Myocyte (in vitro differentiated cells): ENCODE measurements at places on chromosomes 13 and 19. TPM values are rescaled to one million over a fixed set of nuclear protein-coding genes. Genes with fewer than 3 reads are reported as not detected.
A peak's percentile ranks its signal among the peaks of the same experiment; 100 is the strongest.

GRCh38 chr13:97205982-97206381, 16.2 kb upstream of the MBNL2 start:
- peak; percentile 24 for DNase-seq

The CACNA1A gene
- total RNA-seq: 0.19 and 0.31 TPM in 2 replicates

The TGFB1 gene
- total RNA-seq: 12.3 and 17.1 TPM in 2 replicates

The SLC25A41 gene
- not detected in 2 replicates for total RNA-seq

DNA sequence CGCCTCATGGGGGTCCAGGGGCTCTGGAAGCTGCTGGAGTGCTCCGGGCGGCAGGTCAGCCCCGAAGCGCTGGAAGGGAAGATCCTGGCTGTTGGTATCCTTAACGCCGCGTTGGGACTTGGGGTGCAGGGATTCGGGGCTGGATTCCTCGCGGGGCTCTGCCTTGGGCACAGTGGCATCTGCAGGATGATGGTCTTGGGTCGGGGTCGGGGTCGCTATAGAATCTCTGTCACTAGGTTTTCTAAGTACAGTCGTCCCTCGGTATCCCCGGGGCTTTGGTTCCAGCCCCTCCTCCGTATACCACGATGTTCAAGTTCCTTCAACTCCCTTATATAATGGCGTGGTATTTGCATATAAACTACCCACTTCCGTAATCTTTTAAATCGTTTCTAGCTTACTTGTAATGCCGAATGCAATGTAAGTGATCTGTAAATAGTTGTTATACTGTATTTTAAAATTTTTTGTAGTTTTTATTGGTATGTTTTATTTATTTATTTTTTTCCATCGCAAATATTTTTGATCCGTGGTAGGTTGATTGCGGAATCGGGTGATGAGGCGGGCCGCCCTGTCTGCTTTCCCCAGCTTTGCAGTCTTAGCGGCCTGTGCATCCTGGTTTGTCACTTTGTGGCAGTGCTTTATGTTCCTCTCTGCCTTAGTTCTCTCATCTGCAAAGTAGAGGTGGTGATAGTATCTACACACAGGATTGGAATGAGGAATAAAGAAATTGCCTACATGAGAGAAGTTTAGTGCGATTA, 606 bp downstream of the ERCC5 start:
- DNase-seq: peak; percentile 34

DNA sequence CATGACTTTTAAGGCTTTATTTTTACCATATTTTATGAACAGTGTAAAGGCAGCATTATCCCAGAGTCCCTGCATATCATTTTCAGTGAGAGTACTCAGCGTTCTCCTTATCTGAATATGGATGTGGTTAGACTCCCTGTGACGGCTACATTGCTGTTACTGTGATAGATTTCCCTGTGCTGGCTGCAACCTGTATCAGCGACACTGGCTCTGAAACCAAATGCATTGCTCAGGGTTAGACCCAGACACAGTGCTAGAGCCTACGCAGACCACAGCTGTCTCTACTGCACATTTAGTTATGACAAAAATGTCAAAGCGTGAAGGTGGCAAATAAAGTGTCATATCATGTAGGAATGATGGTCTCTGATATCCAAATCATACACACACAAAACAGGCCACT, 138.0 kb downstream of the ENOX1 start:
- no peak for DNase-seq

DNA sequence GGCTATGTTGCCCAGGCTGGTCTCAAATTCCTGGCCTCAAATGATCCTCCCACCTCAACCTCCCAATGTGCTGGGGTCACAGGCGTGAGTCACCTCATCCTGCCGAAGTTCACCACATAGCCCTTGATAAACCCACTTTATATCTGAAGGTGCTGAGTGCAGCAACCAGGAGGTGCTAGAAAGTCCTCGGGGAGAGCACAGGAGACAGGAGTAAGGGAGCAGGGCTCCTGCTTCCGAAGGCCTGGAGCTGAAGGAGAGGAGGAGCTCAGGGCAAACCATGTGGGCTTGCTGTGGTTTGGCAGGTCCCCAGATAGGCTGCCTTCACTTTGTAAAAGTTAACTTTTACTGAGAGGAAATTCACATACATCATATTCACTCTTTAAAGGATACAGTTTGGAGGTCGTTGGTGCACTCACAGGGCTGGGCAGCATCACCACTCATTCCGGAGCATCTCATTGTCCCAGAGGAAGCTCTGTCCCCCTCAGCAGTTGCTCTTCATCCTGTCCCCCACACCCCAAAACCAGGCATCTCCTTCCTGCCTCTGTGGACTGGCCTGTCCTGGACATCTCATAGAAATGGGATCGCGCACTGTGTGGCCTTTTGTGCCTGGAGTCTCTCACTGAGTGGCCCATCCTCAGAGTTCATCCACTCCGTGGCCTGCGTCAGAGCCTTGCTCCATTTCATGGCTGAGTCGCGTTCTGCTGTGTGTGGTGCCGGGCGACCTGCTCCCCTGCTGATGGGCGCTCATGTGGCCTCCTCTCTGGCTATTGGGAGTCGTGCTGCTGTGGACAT, 49.5 kb downstream of the KDM4B start:
- peak; percentile 61 for DNase-seq

DNA sequence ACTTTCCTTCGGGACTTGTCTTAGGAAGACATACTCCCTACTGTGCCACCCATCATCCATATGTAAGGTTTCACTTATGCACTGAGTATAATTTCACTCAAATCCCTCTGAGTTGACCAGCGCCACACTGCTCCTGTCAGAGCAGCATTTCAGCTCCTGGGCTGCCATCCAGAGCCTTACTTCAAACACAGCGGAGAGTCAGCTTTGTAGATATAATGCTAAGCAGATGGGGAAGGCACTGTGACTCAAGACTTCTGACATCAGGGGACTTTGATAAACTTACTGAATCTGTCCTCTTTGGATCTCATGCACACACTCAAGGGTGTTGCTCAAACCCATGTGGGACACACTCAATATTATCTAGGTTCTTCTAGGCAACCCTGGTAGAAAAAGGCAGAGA, 34.9 kb downstream of the DOCK9 start:
- DNase-seq: no peak

- DNase-seq: peak; percentile 96
Measured at GRCh38 chr13:109869312-109870237, 83.2 kb upstream of the IRS2 start.

- DNase-seq: peak; percentile 59
Measured at GRCh38 chr13:19910336-19911072, 47.1 kb upstream of the ZMYM5 start.

DNA sequence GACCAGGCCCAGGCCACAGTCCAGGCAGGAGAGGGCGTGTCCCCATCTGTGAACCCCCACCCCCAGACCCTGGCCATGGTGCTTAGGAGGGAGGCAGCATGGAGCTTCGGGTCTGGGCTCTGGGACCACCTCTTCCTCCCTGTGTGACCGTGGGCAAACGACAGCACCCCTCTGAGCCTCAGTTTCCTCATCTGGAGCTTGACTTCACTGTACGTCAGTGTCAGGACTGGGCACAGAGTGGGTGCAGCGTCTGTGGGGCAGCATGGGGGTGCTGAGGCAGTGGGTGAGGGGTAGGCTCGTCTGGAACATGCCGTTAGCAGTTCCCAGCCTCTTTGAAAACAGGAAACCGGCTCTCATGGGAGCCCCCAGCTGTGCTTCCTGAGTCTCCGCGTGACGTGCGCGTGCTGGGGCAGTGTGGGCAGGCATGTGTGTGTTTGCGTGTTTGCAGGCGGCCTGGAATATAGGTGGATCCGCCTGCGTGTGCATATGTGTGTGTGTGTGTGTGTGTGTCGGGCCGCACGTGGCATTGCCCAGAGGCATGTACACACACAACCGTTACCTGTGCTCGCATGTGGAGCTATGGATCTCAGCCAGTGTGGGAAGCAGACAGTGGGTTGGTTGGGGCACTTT, 15.8 kb downstream of the ARRDC2 start:
- DNase-seq: no peak

DNA sequence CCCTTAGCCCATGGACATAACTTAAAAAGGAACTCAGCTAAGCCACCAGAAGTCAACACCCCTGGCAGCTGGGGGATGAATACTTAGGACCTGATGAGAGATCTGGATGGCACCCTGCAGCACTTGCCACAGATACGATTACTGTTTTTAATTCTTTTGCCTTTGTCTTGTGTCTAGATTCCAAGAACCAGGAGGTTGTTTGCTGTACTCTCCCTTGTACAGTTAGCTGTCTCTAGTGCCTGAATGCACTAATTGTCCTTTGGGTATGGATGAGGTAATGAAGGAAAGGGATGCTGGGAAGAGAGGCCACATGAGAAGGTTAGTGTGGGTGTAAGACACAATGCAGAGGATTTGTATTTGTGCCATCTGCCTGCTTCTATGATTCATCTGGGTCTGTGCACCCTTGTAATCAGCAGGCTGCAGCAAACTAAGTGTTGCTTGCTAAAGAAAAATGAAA, 385.8 kb downstream of the KCNRG start:
- peak; percentile 78 for DNase-seq

GRCh38 chr19:37981785-37982475, 74.9 kb downstream of the SIPA1L3 start:
- no peak for DNase-seq

DNA sequence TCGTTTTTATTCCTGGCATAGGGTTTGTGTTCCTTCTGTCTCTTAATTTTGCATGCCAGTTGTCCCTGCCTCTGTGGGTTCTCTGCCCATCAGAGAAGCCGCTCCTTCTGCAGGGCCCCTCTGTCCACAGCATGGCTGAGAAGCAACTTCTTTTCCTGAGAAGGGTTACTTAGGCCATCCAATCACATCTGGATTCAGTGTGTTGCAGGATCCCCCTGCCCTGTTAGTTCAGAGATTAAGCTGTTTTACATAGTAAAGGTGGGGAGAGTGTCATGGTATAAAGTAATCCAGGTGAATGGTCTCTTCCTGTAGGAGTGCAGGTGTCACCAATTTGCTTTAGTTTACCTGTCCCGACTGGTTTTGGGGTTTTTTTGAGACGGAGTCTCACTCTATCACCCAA, 22.9 kb upstream of the GARRE1 start:
- DNase-seq: no peak

GRCh38 chr13:31168166-31168565, 6.5 kb upstream of the HSPH1 start:
- no peak for DNase-seq

The NUP62 gene
- total RNA-seq: 52.2 and 54.1 TPM in 2 replicates

DNA sequence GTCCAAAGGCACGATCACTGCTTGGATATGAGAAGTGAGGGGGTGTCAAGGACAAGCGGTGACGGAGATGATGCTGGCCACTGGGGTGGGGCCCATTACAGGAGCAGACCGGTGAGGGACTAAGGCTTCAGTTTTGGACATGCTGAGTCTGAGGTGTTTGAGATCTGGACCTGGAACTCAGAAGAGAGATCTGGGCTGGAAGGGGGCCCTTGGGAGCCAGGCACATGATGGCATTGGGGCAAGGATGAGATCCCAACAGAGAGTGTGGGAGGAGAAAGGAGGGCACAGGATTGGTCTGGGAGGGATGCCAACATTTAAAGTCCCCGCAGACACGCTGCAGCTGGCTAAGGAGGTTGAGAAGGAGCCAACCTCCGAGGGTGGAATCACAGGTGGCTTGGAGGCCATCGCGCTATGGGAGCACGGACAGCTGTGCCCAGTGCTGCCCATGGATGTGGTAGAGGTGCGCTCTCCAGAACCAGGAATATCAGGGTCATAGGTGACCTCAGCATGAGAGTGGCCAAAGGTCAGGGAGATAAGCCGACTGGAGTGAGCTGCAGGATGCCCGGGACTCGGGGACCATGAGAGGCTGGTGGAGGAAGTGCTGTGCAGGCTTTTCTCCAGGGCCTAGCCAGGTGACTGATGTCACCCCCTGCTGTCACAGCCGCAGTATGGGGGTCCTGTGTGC, 21.8 kb downstream of the DHRS12 start:
- DNase-seq: peak; percentile 39

The MYPOP gene
- 5.1 and 5.8 TPM in 2 replicates for total RNA-seq

DNA sequence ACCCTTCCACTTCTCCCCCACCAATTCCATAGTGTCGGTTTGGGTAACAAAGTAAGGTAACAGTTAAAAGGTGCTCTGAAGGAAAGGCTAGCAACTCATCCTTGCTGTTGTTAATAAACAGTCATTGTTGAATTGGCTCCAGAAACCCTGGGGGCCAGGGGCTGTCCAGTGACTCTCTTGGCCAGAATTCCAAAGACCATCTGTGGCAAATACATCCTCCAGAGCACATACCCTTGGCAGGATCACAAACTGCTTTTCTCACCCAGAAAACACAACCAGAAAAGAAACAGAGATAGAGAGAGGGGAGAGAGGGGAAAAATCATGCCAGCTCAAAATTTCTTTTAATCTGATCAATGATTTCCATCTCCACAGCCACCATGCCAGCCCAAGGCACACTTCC, 22.1 kb downstream of the CACNA1A start:
- DNase-seq: no peak

DNA sequence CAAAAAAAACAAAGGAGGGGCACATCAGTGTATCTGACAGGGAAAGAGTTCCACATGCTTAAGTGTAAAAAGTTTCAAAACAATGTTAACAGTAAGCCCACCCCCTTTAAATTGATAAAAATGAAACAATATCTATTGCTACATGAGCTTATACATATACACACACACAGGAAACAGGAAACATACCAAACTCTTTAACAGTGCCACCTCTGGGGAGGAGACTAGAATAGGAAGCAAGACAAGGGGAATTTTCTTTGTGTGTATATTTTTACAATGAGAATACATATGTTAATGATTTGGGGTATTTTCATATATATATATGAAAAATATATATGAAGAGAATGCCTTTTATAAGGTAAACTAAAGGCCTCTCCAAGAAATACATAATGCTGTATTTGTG, 44.7 kb downstream of the TPT1 start:
- no peak for DNase-seq

The SIGLEC7 gene
- not detected in 2 replicates for total RNA-seq

GRCh38 chr13:96796091-96796633, 198.1 kb downstream of the OXGR1 start:
- no peak for DNase-seq

- peak; percentile 33 for DNase-seq
Measured at GRCh38 chr19:48351341-48351752, 12.4 kb downstream of the TMEM143 start.

DNA sequence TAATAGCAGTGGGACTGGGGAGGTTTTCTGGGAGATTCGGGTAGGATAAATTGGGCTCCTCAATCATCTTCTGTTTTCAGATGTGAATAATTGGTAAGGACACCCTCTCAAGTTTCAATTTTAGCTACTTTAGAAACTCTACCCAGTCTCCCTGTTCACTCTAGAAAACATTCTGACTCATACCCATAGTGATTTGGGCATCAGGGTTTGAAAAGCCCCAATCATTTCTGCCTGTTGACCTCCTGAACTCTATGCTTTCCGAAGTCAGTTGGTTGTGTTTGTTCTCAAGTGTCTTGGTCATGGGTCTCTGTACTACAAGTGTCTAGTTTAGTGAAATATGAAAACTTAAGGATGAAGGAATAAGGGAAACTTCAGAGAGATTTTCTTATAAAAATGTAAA, 911.3 kb upstream of the GPC6 start:
- no peak for DNase-seq

DNA sequence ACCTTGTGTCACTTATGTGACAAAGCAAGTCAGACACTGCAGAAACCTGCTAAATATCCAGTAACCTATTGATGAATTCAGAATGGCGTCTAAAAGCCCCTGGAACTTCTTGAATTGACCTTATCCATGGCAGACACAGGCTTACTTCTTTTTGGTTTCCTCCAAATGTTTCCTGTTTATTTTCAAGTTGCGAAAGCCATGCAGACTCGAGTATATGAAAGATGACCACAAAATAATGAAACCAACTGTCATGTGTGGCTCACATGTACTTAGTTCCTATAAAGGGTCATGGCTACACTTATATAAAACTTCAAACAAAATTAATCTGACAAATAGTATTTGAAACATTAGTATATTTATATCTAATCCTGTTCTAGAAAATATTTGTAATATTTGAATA, 113.1 kb upstream of the FNDC3A start:
- no peak for DNase-seq
